Glutamatergic neuron (in vitro differentiated cells): ENCODE measurements at places on chromosomes 5 and 9. TPM values are rescaled to one million over a fixed set of nuclear protein-coding genes. Genes with fewer than 3 reads are reported as not detected.

- no peak overlapping the region for H3K4me3 ChIP-seq
- peaks cover 3% of the 10 kb centered on the region for H3K4me1 ChIP-seq
- H3K27ac ChIP-seq = no peak overlapping the region
- peaks cover 6% of the 10 kb centered on the region for H3K36me3 ChIP-seq
- no peaks in the 10 kb centered on the region for H3K27me3 ChIP-seq
Observed at GRCh38 chr9:20095430-20096092, 306.7 kb upstream of the SLC24A2 start.

DNA sequence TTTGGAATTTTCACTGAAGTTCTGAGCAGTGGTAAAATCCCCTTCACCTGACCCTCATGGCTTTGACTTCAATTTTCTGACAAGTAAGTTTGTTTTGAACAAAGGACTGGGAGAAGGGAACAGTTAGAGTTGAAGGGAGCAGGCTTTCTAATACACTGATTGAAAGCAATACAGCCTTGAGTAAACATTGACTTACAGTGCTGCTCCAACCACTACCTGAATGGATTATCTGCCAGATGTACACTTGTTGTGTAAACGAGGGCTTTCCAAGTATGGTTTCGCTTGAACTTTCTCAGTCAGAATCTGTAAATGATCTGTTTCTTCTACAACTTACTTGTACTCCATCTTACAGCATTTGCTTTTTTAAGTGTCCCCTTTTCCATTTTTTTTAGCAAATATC, 1414.9 kb upstream of the NUDT12 start:
- no peaks in the 10 kb centered on the region for H3K4me1 ChIP-seq
- H3K27me3 ChIP-seq = no peaks in the 10 kb centered on the region
- no peaks in the 10 kb centered on the region for H3K36me3 ChIP-seq

- no peak overlapping the region for H3K27ac ChIP-seq
- no peaks in the 10 kb centered on the region for H3K36me3 ChIP-seq
- peaks cover 8% of the 10 kb centered on the region for H3K4me1 ChIP-seq
- no peak overlapping the region for H3K4me3 ChIP-seq
- no peak for DNase-seq
Observed at GRCh38 chr5:124263680-124264491, 482.6 kb downstream of the ZNF608 start.

DNA sequence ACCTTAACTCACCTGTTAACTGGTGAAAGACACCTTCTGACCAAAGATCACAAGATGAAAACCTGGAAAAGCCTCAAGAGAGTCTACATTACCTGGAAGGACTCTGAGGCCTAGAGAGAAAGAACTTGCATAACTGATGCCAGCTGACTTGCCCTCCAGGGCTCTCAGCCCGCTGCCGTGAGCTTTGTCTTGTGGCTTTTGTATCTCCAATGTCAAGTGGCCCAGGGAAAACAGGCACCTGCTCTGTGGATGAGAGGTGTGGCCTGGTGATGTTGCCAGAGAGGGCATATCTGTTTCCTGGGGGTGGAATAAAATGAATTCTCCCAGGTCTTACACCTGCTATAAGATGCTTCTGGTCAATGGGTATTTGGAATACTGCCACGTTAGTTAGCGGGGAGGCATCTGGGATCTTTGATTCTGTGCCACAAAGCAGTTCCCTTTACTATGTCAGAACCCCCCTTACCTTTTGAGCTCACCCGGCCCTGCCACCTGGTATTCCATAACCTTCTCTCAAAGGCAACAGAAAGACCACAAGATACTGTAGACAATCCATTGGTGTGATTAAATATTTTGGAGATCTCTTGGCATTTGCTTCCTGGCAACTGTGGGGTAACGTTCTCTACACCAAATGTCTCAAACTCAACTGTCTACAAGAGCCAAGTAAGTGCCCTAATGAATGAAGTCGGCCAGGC, 54.9 kb upstream of the N4BP3 start:
- DNase-seq = no peak
- H3K4me1 ChIP-seq = no peaks in the 10 kb centered on the region
- no peaks in the 10 kb centered on the region for H3K36me3 ChIP-seq

DNA sequence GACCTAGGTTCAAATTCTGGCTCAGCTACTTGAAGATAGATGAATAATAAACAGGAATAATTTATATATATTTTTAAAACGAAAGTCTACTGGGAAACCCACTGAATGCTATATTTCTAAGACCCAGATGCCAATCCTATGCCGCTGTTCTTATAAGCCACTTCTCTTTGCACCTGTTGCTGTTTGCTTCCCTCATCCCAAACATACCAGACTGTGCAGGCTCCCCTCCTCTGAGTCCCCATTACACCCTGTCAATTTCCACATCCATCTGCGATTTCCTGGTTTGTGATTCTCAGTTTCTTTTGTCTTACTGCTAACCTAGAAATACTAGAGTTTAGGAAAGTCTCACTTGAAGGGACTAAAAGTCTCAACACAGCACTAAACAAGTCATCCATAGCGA, 92.8 kb upstream of the CAST start:
- no peak overlapping the region for H3K27ac ChIP-seq
- no peak for DNase-seq
- H3K4me3 ChIP-seq = no peak overlapping the region
- no peaks in the 10 kb centered on the region for H3K36me3 ChIP-seq
- peaks cover 7% of the 10 kb centered on the region for H3K4me1 ChIP-seq
- peaks cover 2% of the 10 kb centered on the region for H3K27me3 ChIP-seq

GRCh38 chr5:109656829-109657228, 32.9 kb upstream of the MAN2A1 start:
- no peak for DNase-seq
- H3K27me3 ChIP-seq = no peaks in the 10 kb centered on the region
- no peak overlapping the region for H3K27ac ChIP-seq
- H3K36me3 ChIP-seq = peaks cover 5% of the 10 kb centered on the region
- H3K4me1 ChIP-seq = peaks cover 12% of the 10 kb centered on the region

DNA sequence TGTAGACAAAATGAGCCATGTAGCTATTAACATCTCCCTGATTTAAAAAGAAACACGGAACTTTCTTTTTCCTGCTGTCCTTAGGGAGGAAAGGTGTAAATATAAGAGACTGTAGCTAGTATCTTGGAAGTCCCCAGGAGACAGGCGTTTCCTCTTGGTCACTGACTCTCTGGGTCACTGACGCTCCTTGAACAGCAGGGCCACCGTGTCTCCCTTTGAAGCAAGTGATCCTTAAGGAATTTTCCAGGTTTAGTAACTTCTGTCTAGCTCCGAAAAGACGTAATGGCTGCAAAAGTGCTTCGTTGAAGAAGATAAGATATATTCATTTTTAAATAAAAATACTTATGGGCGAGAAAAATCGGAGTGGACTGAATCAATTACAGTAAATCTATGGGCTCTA, 745 bp upstream of the CLTA start:
- H3K4me3 ChIP-seq = peak overlapping the region; percentile 84
- H3K36me3 ChIP-seq = no peaks in the 10 kb centered on the region
- no peak for DNase-seq

DNA sequence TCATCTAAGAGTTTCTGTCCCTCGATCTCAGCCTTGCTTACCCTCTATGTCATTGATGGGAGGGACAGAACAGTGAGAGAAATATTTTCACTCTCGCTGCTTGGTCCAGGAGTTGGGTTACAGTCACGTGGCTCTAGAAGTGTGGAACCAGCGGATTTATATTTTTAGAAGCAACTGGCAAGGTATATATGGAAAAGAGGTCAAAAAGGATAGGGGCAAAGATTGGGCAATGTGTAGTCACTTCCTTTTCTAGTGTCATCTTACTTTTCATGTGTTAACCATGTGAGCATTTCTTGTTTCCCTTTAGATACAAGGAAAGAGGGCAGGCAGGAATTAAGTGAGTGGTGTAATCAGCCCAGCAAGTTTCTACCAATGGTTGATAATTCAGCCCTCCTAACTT, 111.5 kb upstream of the ZNF366 start:
- H3K4me3 ChIP-seq = no peak overlapping the region
- no peaks in the 10 kb centered on the region for H3K36me3 ChIP-seq
- H3K4me1 ChIP-seq = peaks cover 2% of the 10 kb centered on the region
- H3K27ac ChIP-seq = no peak overlapping the region

GRCh38 chr5:116291271-116291670, 206.4 kb downstream of the COMMD10 start:
- H3K36me3 ChIP-seq = peaks cover 14% of the 10 kb centered on the region
- no peak overlapping the region for H3K4me3 ChIP-seq
- H3K4me1 ChIP-seq = peaks cover 3% of the 10 kb centered on the region
- no peak for DNase-seq
- H3K27ac ChIP-seq = no peak overlapping the region

DNA sequence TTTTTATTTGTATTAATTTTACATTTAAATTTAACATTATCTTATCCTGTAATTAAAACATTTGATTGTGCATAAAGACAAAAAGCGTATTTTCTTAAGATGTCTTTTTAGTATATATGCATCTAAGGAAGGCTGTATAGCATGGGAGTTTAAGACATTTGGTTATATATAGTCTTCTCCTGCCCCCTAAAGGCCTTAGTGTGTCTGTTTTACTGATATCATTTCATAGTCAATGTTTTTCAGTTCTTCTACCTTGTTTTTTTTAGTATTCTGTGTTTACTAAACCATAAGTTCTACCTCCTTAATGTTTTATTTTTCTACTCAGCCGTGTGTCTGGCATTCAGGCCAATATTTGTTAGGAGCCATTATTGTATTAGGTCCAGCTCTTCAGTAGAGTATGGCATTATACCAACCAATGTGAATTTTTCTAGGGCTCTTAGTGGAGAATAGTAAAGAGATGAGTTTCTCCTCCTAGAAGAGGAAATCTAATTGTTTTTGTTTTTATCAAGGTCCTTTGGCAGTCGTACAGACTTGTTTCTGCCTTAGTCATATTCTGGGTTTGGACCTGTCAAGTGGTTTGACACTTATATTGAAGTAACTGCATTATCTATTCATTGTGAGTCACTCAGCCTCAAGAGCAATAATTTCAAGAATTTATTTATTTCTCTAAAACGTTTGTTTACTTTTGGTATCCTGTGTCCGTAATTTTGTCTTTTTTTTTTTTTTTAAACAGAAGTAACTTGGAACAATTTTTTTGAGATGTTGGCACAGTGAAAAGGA, 74.8 kb downstream of the SLF1 start:
- no peak overlapping the region for H3K4me3 ChIP-seq
- no peak for DNase-seq
- H3K36me3 ChIP-seq = no peaks in the 10 kb centered on the region
- no peaks in the 10 kb centered on the region for H3K27me3 ChIP-seq
- H3K27ac ChIP-seq = no peak overlapping the region
- peaks cover 5% of the 10 kb centered on the region for H3K4me1 ChIP-seq

DNA sequence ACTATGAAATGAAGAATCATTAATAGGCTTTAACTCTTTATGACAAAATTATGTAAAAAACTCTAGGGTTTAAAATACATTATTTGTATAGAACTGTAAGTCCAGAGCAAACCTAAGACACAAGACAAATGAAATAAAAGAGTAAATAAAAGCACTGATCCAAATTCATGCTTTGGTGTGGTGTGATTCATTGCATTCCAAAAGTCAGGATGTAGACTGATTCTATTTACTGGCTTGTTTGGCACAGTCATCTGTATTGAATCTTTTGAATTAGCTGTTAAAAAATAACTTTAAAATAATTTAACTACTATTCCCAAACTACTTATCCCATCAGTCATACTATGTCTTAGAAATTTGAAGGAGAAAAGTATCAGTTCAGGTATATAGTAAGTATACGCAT, 31.1 kb downstream of the IL4 start:
- no peak for DNase-seq
- H3K4me1 ChIP-seq = no peaks in the 10 kb centered on the region
- H3K27ac ChIP-seq = no peak overlapping the region
- no peak overlapping the region for H3K4me3 ChIP-seq
- H3K36me3 ChIP-seq = no peaks in the 10 kb centered on the region

DNA sequence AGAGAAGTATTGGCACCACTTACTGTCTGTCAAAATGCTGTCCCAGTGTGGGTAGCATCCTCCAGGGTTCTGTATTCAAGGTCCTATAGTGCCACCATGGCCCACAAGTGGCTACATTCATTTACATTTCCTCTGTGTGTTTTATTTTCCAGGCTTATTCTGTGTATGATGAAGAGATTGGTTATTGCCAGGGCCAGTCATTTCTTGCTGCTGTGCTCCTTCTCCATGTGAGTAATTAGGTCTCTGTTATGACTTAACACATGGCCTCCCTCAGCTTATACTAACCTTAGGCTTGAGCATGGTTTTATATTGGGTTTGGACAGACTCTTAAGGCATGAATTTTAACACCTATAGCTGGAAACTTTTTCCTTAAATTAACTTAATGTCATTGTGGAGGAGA, 36.7 kb downstream of the GPR21 start:
- H3K4me1 ChIP-seq = peaks cover 7% of the 10 kb centered on the region
- H3K27ac ChIP-seq = no peak overlapping the region
- DNase-seq = no peak
- H3K36me3 ChIP-seq = peaks cover 4% of the 10 kb centered on the region

DNA sequence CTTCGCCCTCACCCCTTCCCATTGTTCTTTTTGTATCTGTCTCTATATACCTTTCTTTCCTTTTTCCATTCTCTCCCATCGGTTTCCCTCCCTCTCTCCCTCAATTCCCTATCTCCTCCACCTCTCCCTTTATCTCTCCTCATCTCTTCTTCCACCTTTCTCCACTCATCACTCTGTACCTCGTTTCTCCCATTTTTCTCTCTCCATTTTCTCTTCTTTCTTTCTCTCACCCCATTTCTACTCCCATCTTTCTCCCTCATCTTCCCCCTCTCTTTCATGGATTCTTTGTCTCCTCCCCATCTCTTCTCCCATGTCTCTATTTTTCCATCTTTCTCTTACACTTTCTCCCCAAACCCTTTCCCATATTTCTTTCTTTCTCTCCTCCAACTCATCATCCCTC, 385.9 kb upstream of the CLINT1 start:
- no peak overlapping the region for H3K27ac ChIP-seq
- H3K4me1 ChIP-seq = peaks cover 20% of the 10 kb centered on the region
- H3K36me3 ChIP-seq = no peaks in the 10 kb centered on the region
- H3K4me3 ChIP-seq = no peak overlapping the region

GRCh38 chr5:143066556-143067281, 296.5 kb downstream of the ARHGAP26 start:
- peak overlapping the region; percentile 44 for H3K27ac ChIP-seq
- H3K36me3 ChIP-seq = peaks cover 6% of the 10 kb centered on the region
- DNase-seq = no peak
- H3K4me3 ChIP-seq = no peak overlapping the region

The F2RL1 gene
- 0.42 TPM for total RNA-seq

The DNAJB5 gene
- 137 TPM for total RNA-seq

The TRPM3 gene
- total RNA-seq = 3.3 TPM

The SMIM32 gene
- total RNA-seq = not detected

The SPIN1 gene
- 88.2 TPM for total RNA-seq

The CMYA5 gene
- 0.74 TPM for total RNA-seq

The MTRR gene
- total RNA-seq = 37.9 TPM

The LRRC70 gene
- total RNA-seq = 0.91 TPM
